ENCODE measurements at places on chromosomes 3 and 15.

- no peak for DNase-seq
Measured at GRCh38 chr3:190155752-190156151, 35.1 kb upstream of the P3H2 start.

GRCh38 chr3:110868106-110868505 is 203.5 kb upstream of the NECTIN3 start:
- no peak for DNase-seq

- peak; percentile 7 for DNase-seq
Measured at GRCh38 chr3:64188810-64189560, 36.3 kb downstream of the PRICKLE2 start.

DNA sequence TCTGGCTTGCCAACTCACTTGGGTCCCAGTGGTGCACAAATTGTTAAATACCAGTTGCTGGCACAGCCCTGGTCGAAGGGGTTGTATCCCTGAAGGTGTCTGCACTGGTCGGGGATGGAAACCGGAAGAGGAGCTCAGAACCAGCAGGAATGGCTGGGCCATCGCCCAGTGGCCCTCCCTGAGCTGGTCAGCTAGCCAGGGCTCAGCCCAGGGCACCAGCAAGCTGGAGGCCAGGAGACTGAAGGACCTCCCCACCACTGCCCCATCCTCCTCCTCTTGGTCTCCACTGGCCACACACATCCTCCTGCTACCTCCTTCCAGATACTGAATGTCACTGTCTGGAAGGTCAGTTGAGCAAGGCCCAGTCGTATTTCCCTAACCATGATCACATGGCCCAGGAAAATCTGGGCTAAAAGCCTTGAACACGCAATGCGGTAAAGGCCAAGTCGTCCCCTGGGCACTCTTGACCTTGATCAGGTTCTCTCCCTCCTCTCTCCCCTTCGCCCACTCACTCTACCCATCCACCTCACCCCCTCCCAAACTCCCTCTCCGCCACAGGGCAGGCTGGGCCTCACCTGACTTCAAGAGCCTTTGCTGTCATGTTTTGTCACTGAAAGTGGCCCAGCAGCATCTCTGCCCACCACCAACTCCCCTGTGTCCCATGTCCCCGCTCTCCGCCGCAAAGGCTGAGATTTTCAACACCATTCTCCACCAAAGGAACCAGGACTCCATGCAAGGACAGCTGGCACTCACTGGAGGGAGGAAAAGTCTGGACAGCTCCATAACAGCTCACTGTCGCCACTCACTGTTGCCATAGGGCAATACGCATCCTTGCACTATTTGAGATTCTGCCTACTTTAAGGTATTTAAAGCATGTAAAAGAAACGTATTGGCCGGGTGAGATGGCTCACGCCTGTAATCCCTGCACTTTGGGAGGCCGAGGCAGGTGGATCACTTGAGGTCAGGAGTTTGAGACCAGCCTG is 12.1 kb downstream of the ZDHHC19 start:
- peak; percentile 11 for DNase-seq

DNA sequence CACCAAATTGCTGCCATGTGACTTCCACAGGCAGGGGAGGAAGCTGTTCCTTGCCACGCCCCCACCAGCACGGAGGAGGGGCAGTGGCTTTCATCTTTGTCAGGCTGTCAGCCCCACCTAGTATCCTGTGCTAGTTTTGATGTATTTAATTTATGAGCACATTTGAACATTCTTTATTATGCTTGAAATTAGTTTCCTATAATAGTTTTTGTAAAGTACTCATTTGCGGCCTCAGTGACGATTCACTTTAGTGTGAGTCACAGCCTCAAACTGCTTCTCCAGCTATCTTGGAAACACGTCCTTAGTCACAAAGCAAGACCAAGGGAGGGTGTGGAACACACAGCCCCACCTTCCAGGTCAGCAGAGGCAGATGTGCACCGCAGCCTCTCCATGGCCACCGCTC is 239.9 kb upstream of the ATP10A start:
- DNase-seq: no peak

GRCh38 chr15:69421498-69421897 is 7.3 kb downstream of the KIF23 start:
- no peak for DNase-seq

DNA sequence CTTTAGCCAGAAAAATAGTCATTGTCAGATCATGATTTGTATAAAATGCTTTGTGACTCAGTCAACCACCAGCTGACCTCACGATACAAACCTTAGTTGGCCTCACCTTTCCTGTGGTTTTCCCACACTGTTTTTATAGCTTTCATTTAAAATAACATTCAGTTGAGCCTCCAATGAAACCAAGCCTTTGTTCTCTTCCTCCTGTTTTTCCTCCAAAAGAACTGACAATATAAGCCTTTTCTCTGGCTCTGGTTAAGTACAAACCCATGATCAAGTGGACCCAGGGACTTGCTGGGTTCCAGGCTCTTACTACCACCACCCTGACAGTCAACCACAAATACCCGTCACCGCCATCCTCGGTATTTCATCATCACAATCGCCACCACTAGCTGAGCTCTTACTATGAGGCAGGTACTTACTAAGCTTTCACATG is 81.7 kb downstream of the TAMM41 start:
- DNase-seq: peak; percentile 67

- DNase-seq: no peak
Measured at GRCh38 chr3:37221407-37221806, 47.0 kb upstream of the LRRFIP2 start.

GRCh38 chr15:56428821-56429458 is 36.0 kb downstream of the MNS1 start:
- peak; percentile 77 for DNase-seq

All from OCI-M1 (cell line).